ENCODE measurements at places on chromosomes 13 and 19. TPM values are rescaled to one million over a fixed set of nuclear protein-coding genes. Genes with fewer than 3 reads are reported as not detected.

Gene MEDAG
- 151 TPM for total RNA-seq

Gene S1PR5
- total RNA-seq, result not detected

Gene TEX101
- total RNA-seq, result not detected

Gene TRPC4
- total RNA-seq, result 7.3 TPM

DNA sequence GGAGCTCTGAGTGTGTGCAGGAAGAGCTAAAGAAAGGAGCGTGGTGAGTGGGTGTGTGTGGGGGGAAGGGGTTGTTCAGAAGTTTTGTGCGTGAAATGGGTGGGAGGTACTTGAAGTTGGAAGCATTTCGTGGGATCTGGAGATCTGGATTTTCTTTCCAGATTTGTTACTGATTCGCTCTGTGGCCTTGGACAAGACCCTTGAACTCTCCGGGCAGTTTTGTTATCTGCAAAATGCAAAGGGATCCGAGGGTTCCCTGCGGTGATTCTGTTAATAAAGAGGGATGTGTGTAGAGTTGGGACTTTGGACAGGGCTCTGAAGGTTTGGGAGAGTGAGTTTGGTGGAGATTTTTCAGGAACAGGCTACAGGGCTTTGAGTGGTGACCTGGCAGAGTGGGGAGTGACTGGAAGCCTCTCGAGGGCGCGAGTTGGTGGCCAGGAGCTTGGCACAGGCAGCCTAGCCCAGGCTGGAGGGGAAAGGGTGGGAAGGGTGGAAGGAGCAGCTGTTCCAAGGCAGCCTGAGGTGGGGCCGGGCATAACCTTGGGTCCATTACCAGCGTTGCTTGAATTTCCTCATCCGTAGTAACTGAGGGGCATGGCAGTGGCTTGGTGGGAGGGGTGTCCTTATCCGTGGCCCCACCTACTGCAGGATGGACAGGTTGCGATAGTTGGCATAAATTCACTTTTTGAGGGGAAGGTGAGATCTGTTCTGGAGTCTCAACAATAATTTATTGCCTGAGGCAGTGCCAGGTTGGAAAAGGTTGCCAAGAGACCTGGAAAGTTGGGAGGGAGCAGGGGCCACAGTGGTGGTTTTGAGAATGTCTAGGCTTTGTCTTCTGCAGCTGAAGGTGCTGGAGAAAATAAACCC is 2.1 kb downstream of the ACTN4 start:
- no peak for DNase-seq

DNA sequence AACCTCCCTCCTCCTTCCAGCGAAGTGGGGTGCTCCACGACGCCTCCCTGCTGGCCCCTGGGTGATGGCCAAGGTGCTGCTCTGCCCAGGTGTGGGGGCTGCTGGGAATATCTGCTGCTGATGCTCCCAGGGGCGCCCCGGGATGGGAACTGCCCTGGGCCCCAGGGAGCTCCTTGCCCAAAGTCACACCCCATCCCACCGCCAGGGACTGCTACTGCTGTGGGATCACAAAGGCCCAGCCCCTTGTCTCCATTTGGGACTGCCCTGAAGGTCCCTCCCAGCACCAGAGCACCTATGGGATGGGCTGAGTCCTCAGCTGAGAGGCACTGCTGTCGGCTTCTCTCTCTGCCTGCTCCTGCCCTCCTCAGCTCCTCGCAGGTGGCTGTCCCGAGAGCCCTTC is 19.0 kb downstream of the CHST8 start:
- peak; percentile 67 for DNase-seq

DNA sequence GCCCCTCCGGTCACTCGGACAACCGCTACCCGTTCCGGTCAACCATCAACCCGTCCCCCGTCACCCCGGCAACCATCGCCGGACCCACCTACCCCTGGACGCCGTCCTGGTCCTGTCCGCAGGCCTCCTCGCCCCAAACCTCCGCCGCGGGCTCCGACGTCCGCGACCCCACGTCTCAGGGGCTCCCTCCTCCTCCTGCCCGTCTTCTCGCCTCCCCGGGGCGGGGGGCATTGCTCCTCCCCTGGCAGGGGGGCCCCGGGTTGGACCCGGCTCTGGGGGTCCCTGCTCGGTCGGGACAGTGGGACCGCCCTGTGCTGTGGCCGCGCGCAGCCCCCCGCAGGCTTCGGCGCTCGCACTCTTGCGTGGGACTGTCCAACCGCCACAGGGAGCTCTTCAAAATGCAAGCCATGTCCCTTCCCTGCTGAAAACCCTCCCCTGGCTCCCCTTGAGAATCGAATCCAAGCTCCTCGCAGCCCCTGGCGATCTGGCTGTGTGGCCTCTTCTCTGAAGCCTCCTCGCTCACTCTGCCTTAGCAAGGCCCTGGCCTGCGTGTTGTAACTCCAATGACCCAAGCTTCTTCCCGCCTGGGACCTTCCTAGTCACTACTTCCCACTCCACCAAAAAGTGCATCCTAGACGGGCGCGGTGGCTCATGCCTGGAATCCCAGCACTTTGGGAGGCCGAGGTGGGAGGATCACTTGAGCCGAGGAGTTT is 8.4 kb downstream of the EPHX3 start:
- DNase-seq, result no peak

GRCh38 chr19:1211494-1212234 is 6.1 kb downstream of the STK11 start:
- no peak for DNase-seq

DNA sequence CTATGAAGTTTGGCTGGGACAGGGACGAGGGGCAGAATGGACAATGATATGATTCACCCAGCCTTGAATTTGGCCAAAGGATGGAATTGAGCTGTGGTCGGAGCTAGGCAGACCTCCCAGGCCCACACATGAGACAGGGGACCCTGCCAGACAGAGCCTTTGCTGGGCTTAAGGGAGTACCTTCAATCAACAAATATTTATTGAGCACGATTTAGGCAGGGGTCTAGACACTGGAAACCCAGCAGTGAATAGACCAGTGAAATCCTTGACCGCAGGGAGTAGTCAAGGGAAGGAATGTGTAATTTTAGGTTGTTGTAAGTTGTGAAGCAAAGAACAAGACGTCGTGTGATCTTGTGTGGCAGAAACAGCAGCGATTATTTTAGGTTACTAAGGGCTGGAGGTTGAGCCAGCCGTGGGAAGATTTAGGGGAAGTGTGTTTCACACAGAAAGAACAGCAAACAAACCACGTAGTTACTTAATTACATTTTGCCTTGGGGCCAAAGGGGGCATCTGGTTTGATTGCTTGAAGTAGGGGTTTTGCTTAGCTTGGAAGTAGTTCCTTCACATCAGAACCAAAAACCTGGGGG is 16.9 kb upstream of the AP1M2 start:
- no peak for DNase-seq

DNA sequence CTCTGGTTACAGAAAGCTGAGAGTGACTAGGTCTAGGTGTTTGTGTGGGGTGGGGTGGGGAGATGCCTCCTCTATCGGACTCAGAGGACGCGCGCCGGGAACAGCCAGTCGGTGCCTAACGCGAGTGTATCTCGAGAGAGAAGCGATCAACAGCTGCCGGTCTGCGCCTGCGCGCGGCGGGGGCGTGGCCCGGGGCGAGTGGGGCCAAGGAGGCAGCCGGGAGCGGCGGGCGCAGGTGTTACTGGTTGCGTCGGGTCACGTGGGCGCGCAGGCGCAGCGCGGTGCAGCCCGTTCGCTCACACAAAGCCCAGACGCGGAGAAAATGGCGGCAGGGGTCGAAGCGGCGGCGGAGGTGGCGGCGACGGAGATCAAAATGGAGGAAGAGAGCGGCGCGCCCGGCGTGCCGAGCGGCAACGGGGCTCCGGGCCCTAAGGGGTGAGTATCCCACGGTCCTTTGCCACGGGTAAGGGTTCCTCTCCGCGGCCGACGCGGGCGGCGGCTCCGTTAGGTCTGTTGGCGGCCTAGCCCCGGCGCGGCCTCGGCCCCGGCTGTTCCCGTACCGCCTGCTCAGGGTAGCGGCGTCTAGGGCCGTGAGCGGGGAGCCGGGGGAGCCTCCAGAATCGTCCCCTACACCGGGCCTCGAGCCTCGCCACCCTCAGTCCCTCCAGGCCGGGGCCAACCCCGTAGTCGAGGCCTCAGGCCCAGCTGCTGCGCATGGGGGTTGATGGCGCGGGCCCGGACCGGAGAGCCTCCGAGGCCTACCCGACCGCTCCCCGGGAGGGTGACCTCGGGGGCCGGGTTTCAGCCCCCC is at the start of gene HNRNPM:
Gene HNRNPM (plus strand): TSS at position 299 of the 811 bp plus-strand sequence. CDS start 24 bp downstream, at position 323.
- peak; percentile 100 for DNase-seq

DNA sequence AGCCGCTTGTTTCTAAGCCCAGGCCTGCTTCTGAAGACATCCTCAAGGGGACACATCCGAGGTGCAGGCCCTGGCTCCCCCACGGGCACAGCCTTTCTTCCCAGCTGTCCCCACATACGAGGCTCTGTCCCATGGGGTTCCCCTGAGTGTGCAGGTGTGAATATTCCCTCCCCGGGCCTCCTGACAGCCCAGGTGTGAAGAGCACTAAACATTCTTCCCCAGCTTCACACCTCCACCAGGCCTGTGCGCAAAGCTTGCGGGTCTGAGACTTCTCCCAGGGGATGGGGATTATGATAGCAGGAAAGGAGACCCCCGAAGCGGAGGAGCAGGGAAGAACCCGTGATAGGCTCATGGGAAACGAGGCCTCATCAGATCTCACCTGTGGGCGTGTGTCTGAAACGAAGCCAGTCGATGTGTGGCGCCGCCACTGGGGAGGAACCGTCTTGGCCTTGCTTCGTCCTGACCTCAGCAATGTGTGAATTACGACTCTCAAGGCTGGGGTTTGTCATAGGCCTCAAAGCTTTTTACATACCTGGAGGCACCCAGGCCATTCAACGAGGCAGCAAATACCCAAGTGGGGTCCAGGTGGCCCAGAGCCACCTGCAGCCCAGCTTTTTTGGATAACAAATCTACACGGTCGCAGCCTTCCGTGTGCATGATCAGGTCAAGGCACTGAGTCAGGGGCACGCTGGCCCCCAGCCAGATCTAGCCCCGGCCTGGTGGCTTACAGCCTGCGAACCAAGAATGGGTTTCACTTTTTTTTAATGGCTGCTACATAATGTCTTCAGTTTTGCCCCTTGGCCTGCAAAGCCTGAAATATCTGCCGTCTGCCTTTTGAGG is 134.3 kb downstream of the STK24 start:
- no peak for DNase-seq

- DNase-seq, result no peak
Measured at GRCh38 chr13:39682310-39682709, 26.8 kb downstream of the COG6 start.
